Activated CD8-positive, alpha-beta memory T cell treated with anti-CD3 and anti-CD28 coated beads, Interleukin-2, amount 50 U/mL, for 4 hours (primary cell): ENCODE measurements at places on chromosomes 13 and 19.

DNA sequence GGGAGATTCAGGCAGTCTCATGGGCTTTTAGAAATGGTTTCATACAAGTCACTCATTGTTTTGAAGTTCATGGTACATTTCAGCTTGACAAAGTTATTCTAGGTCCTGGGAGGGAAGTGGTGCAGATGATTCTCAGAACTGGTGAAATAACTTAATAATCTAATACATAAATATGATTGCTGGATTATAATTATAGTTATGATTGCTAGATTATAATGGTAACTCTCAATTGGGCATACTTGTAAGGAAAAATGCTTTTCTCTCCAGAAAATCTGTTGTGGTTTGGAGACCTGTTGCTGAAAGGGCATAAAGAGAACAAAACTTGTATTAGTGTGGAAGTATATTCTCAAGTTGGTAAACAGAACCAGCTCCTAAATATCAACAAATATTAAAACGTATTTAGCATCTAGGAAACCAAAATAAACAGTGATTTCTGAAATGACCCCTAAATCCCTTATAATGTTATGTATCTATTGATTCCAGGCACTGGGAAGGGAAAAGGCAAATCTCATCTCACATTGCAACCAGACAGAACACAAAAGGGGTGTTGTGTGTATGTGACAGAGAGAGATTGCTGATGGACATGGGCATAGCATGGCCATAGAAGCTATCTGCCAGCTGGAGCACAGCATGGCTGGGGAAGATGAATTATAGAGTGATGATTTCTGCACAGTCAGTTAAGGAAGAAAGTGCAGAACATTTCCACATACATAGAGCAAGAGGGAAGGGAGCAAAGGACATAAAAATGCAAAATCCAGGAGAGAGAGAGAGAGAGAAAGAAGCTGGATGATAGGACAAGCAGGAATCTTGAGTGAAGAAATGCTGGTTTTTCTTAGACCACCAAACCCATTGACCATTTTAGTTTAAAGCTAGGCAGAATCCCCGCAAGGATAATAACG lies 87.1 kb upstream of the FRY start:
- DNase-seq: no peak

- no peak for DNase-seq
Measured at GRCh38 chr19:40923934-40924391, 41.9 kb upstream of the CYP2A7 start.

GRCh38 chr13:75830842-75831241 lies 194.7 kb downstream of the LMO7 start:
- no peak for DNase-seq

- DNase-seq: no peak
Measured at GRCh38 chr19:6777434-6777833, 4.9 kb downstream of the VAV1 start.

DNA sequence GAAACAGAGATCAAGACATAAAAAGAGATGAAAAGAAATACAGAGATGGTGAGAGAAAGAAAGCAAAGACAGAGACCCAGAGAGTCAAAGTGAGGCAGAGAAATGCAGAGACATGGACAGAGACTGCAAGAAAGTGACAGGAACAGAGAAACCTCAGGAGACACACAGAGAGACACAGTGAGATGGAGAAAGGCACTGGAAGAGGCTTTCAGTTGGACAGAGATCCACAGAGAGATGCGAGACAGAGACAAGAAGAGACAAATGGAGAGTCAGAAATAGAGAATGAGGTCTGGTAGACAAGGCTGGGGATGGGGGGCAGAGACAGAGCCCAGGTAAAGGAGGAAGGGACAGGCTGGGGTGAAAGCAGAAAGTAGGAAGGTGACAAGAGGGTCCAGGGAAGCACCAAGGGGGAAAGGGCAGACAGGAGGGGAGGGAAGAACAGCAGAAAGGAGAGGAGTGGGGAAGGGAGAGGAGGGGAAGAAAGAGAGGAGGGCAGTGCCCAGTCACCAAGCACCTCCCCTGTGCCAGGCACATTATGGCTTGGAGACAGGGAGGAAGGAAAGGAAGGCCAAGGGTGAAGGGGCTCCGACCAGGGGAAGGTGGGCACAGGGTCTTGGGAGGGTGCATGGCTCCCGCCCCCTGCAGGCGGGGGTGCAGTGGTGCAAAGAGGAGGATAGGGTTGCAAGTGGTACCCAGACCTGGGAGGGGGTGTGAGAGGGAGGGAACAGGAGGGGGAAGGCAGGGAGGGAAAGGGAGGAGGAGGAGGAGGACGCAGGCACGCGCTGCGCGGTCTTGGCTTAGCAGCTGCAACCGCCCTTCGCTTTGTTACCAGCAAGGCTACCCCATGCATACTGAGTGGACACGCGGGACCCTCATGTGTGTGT lies 38.4 kb downstream of the DEDD2 start:
- no peak for DNase-seq

DNA sequence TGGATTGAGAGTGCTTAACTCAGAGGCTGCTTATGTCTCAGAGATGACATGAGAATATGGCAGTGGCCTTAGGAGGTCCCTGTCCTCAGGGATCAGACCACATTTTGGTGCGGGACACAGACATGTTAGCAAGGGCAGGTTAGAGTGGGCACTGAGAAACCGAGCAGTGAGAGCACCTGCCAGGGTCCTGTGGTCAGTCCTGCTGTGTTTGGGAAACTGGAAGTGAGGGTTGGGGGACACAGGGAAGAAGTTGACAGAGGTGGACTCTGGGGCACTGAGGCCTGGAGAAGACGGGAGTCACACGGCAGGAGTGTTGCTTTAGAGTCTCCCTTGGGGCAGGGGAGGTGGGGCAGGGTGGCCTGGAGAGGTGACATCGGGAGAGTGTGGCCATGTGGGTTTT lies 7.4 kb downstream of the IGFLR1 start:
- no peak for DNase-seq
